ENCODE measurements at places on chromosomes 12 and 14.

- DNase-seq: no peak
These were observed 697 bp downstream of the ATP6V0A2 start for GRCh38 chr12:123712780-123713319.

GRCh38 chr12:108457006-108457733 is 57.9 kb upstream of the FICD start:
- DNase-seq: no peak

DNA sequence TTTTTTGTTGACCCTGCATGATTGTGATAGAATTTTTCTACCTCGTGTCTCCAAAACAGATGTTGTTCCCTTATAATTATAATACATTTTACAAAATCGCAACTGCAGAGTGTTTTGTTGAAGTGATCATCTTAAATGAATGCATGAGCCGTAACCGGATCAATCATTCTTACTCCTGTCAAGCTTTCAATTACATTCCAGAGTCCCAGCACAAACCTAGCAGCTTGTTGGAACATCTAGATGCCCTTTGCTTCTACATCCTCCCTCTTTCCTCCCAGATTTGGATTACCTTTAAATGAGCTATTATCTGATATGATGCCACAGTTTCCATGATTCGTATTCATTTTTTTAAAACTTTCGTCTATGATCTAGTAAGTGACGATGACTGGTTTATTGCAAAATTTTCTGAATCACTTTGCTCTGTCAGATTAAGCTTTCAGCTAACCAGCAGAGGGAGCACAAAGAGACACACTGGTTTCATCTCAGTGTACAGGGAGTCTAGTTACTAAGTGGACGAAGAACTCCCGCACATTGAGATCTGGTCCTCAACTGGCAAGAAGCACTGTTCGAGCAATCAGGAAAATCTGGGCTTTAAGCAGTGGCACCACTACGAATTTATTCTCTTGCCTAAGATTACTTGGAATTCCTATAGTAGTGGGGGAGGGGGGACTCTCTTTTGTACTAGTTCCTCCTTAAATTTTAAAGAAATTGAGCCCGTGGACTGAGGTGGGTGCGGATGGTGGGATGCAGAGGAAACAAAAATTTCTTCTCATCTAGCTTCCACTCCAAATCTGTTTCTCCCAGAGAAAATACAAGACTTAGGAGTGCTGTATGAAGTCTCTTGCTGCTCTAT is 40.9 kb downstream of the TSHR start:
- peak; percentile 12 for DNase-seq

DNA sequence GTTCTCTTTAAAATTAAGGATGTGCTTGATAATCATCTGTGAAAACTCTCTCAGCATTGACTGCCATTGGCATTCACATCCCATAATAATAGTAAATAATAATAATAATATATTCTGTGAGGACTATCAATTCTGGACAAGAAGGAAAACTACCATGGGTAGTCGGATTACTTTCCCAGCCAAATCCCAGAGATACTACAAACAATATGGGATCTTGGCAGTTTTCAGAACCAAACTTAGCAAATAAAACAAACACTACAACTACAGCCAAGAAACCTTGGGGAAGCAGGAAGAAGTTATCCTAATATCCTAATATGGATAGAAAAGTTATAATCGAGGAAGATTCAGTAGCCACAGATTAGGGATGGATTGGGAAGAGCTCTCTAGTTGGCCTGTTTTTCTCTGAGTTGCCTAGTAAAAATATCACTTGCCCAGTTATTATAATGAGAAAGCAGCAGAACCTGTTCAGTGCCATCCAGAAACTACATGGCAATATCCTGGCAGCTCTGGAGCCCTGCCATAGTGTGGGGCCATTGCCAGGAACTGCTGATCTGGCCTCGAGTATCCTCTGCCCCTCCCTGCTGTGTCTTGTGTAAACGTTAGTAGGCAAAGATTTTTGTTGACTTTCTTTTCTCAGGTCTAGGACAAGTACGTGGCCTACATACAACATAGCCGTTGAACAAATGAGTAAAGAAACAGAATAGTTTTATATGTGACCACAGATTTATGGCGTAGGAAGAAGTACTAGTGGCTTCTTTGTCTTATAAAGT is 193.5 kb downstream of the SLC2A13 start:
- DNase-seq: no peak

- no peak for DNase-seq
These were observed 377.9 kb downstream of the GALC start for GRCh38 chr14:87615047-87615446.

GRCh38 chr12:111519083-111519482 is 80.0 kb downstream of the ATXN2 start:
- DNase-seq: no peak

DNA sequence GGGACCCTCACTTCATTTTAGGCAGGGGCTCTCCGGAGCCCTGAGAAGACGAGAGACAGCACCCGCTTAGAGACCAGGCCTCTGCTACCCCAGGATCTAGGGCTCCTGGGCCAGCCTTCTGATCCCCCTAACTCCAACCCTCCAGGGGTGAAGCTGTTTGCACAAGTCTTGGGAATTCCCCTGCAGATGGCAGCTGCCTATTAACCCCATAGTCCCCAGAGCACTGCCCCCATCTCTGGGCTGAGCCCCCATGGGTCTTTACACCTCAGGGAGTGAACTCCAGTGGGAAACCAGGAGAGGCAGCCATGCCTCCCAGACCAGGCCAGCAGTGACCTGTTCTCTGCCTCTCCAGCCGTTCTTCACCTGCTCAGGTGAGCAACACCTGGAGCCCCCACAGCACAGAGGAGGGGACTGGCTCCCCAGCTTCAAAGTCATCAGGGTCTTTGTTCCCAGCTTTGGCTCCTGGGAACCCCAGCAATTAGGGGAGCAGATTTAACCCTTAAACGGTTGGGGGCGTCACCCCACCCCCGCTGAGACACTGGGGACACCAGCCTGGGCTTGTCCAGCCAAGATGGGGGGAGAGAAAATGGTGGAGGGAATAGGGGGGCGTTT is 2.3 kb downstream of the WNT10B start:
- no peak for DNase-seq

DNA sequence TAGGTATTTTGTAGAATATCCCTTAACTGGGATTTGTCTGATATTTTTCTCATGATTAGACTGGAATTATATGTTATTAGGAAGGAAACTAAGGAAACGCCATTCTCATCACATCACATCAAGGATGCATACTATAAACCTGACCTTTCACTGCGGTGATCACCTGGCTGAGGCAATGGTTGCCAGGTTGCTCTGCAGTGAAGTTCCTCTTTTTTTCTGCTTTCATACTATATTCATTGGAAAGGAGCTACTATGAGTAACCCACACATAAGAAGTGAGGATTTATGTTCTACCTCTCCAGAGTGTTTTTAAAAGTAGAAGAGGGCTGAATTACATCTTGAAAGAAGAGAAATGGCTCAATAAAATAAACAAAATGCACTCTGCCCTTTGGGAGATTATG is 31.0 kb upstream of the GRIP1 start:
- DNase-seq: no peak

GRCh38 chr12:120642826-120643225 is 2.4 kb downstream of the CABP1 start:
- no peak for DNase-seq

GRCh38 chr12:115474539-115475353 is 790.8 kb upstream of the TBX3 start:
- DNase-seq: no peak

DNA sequence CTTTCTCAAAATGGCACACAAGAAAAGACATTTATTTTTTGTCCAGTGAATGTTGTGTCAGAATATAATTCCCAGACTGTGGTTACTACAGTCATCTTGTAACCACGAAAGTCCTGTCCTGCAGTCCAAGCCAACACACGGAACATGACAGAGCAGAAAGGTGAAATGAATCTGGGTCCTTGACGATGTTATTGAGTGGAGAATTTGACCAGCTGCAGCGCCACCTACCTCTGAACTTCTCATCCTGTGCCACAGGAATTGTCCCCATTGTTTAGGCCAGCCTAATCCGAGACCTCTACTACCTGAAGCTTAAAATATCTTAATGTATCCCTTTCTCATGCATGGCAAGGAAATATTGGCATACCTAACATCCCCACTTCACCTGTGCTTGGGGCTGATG is 64.1 kb upstream of the OTX2 start:
- no peak for DNase-seq

- DNase-seq: no peak
These were observed 144.4 kb downstream of the AKAP6 start for GRCh38 chr14:32473464-32473855.

DNA sequence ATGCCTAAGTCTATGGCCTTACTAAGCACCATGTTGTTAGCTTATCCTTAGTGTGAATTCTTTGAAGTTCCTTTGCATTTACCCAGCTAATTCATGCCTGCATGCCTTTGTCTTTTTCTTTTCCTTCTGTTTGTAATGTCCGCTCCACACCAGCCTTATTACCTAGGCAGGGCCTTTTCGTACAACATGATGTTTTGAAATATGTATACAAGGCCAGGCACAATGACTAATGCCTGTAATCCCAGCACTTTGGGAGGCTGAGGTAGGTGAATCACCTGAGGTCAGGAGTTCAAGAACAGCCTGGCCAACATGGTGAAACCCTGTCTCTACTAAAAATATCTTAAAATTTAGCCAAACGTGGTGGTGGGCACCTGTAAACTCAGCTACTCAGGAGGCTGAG is 1636.5 kb upstream of the SEL1L start:
- DNase-seq: no peak

- DNase-seq: no peak
These were observed 160.4 kb upstream of the NOS1 start for GRCh38 chr12:117521867-117522266.

DNA sequence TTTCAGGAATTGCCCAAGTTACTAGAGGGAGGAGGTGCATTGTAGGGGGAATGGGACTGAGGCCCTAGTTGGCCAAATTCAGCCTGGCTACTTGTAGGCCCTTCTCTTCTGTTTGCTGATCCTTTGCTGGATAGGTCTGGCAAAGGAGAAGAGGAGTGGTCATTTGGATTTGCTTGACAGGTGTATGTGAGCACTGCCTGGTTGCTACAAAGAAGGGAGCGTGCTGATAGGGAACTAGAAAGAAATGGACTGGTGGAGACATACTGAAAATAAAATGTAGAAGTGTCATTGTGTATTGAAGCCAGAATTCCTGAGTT is 3.6 kb downstream of the PSMA6 start:
- no peak for DNase-seq

GRCh38 chr14:87540339-87540738 is 452.6 kb downstream of the GALC start:
- no peak for DNase-seq

DNA sequence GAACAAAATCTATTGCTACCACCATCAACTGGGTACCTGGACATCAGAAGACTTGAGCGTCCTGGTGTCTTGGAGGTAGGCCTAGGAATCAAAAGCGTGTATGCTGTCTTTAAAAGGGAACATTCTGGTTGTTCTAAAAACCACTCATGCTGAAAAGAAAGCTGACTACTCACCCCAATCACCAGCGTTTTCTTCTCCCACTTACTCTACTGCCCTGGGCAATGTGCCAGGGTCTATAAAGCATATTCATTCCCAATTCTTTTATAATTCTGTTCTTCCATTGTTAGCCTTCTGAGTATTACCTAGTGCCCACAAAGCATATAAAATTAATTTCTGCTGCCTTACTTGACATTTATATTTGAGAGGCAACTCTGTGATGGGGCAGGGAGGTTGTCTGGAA is 133.4 kb downstream of the KCNA5 start:
- DNase-seq: no peak

DNA sequence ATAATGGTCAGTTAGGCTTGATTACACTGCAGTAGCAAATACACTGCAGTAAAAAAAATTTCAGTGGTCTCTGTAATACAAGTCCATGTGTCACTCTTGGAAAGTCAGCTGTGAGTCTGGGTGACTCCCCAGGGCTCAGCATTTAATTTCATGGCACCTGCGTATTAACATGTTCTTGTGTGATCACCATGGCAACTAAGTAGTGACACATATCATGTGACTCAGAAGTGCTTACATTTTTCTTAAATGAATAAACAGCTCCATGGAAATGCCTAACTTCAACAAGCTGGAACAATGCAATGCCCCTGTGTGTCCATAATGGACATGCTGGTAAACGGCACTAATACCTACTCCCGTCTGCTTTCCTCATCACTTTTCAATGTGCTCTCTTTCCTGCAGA is 88.5 kb upstream of the ANO4 start:
- DNase-seq: no peak

DNA sequence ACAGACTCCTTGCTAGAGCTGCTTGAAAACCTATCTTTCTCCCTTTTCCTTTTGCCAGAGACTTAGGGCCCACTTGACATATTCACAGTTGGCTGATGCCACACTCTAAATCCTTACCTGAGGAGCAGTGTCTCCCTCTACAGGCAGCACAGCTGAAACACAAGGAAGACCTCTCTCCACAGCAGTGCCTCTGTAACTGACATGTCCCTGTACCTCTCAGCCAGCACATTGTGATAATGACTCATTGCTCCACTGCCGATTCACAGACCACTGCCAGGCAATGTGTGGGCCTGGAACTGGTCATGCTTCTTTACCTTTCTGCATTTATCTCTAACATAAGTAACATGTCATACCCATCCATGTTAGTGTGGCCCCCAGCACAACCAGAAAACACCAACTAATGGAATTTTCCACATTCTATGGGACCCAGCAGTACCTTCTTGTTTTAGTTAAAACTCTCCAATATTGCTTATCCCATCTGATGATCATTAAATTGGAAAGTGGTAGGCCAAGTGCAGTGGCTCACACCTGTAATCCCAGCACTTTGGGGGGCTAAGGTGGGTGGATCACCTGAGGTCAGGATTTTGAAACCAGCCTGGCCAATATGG is 56.5 kb downstream of the GTF2A1 start:
- DNase-seq: peak; percentile 39

- no peak for DNase-seq
These were observed 148.6 kb upstream of the SLC38A2 start for GRCh38 chr12:46521145-46521544.

DNA sequence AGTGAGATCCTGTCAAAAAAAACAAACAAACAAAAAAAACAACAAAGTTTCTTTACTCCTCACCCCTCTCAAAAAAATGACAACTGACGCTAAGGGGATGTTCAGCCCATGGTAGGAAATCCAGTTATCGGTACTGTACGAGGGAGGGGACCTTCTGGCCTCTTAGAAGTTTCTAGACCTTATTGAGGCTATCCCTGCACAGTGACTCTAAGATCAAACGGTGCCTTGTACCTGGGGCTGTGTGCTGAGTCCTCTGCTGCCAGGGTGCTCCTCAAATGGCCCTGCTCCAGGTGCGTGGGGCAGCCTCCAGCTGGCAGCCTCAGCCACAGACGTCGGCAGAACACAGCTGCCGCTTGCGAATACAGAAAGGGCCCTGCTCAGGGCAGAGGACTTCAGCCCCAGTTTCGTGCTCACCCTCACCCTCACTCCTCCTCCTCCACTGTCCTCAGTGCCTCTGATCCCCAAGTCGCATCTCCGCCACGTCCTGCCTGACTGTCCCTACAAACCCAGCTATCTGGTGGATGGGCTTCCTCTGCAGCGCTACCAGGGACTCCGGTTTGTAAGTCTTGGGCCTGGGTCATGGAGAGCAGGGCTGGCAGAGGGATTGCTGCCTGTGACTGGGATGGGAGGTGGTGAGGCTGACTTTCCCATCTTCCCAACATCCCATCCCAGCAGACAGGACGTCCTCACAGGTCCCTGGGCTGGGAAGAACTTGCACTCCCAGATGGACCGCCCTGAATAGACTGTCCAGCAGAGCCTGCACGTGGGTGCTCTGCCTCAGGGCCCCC is 90.9 kb downstream of the B4GALNT3 start:
- DNase-seq: no peak
